ENCODE measurements at places on chromosomes 4 and X.

- DNase-seq, result no peak
Measured at GRCh38 chr4:60531776-60532379, 668.2 kb upstream of the ADGRL3 start.

- DNase-seq, result no peak
Measured at GRCh38 chr4:20318909-20319277, 67.2 kb downstream of the SLIT2 start.

GRCh38 chrX:69031971-69032391 lies 133.3 kb downstream of the PJA1 start:
- no peak for DNase-seq

GRCh38 chr4:138275963-138276621 lies 33.9 kb upstream of the SLC7A11 start:
- peak; percentile 44 for DNase-seq

DNA sequence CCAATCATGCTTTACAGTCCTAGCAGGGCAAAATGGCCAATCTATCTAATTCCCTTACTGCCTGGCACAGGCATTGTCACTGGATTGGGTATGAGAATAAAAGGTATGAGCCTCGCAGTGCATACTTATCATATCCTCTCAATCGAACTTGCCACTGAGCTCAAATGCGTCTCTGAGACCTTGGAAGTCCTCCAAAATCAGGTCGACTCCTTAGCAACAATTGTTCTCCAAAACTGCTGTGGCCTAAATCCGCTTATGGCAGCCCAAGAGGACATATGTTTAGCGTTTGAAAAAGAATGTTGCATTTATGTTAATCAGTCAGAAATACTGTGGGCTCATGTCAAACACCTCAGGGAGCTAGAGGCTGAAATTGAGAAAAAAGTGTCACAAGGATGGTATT lies 69.7 kb downstream of the SPIN4 start:
- DNase-seq, result no peak

DNA sequence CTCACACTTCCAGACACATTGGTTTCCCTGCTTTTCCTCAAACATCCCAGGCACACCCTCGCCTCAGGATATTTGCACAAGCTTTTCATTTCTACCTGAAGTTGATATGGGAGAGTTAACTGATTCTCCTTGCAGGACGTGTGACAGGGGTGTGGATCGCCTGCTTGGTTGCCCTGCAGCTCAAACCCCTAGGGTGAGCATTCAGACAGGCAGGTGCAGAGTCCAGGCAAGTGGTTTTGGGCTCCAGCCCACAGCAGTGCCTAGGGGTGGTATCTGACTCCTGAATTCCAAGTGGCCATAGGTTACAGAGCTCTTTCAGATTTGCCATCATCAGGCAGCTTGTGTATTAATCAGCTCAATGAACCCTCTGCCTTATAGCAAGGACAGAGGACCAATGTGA lies 1104.2 kb upstream of the IGFBP7 start:
- no peak for DNase-seq

- no peak for DNase-seq
Measured at GRCh38 chr4:182694551-182694950, 222.6 kb downstream of the DCTD start.

DNA sequence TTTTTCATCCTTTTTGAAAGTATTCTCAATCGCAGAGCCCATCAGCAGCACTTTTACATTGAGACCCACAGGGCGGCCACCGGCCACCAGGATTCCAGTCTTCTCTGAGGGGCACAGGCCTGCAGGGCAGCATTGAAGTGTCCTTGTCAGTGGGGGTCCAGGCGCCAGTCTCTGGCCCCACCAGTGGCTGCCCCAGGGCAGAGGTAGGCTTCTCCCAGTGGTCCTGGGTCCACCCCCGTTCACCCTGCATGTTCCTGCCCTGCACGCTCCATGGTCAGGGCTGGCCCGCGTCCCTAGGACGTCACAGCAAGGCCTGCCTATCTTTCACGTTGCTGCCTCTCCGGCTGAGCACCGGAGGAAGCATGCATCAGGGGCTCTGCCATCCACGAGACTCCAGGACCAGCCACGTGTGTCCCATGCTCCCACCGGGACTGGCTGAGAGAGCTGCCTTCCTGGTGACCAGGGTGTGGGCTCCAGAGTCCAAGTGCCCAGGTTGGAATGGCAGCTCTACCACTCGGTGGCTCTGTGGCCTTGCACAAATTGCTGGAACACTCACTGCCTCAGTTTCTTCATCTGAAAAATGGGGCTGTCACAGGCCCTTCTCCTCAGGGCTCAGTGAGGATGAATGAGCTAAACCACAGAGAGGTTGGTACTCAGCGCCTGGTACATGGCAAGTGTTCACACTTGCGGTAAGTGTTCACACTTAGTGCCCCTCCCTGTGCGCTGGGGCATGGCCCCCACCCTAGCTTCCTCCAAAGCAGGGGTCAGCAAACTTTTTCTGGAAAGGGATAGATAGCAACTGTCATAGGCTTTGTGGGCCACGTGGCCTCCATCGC lies 30.7 kb upstream of the JAKMIP1 start:
- DNase-seq, result no peak
